ENCODE measurements at places on chromosomes 7 and 10. TPM values are rescaled to one million over a fixed set of nuclear protein-coding genes. Genes with fewer than 3 reads are reported as not detected.

DNA sequence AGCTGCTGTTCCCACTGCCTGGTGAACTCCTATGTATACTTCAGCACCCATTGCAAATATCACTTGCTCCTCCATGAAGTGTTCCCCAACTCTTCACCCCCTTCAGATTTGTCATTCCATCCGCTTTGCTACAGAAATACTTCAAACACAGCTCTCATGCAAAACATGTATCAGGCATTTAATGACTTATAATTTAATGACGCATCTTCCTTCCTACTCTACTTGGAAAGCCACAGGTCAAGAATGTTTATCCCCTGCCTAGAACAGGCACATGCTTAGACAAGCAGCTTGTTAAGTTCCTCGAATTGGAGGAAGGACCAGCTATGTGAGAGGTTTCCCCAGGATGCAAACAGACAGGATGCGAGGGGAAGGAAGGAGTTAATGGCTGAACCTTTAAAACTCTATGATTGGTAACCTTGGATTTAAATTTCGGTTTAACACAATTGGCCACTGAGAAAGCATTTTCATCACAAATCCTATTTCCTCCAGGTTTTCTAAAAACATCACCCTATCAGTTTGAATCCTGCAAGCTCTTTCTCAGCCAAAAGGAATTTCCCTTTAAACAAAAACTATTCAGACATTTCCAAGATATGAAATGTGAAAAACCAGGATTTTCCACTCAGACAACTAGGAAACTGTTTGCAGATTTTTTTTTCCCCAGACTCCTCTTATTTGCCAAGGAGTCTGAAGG lies 11.5 kb downstream of the CREB3L2 start:
- no peak for DNase-seq

GALNT17 gene
- 0.30 TPM for total RNA-seq

DNA sequence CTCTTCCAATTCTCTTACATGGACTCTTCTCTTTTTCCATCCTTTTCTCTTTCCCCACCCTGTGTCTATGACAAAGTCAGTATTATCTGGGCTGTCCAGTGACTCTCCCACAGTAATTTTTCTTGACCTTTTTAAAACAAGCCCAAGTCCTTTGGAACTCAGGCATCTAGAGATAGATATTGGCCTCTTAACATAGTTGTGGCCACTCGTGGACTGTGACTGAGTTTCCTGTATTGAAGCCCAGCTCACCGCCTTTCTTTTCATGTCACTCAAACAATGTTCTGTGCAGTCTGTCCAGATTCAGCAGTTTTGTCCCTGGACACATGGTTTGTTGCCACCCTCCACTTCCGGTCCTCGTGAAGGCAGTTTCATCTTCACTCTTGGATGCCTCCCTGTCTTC lies 110.9 kb upstream of the CDC14C start:
- no peak for DNase-seq

- DNase-seq = no peak
Measured at GRCh38 chr10:124221356-124222317, 128.2 kb upstream of the CHST15 start.

PLEKHS1 gene
- not detected for total RNA-seq

MYO3A gene
- not detected for total RNA-seq

GRCh38 chr10:86461963-86462804 lies 59.4 kb downstream of the WAPL start:
- no peak for DNase-seq

GRCh38 chr10:34607894-34608293 lies 207.2 kb downstream of the PARD3 start:
- no peak for DNase-seq

HOXA6 gene
- total RNA-seq = not detected

DNA sequence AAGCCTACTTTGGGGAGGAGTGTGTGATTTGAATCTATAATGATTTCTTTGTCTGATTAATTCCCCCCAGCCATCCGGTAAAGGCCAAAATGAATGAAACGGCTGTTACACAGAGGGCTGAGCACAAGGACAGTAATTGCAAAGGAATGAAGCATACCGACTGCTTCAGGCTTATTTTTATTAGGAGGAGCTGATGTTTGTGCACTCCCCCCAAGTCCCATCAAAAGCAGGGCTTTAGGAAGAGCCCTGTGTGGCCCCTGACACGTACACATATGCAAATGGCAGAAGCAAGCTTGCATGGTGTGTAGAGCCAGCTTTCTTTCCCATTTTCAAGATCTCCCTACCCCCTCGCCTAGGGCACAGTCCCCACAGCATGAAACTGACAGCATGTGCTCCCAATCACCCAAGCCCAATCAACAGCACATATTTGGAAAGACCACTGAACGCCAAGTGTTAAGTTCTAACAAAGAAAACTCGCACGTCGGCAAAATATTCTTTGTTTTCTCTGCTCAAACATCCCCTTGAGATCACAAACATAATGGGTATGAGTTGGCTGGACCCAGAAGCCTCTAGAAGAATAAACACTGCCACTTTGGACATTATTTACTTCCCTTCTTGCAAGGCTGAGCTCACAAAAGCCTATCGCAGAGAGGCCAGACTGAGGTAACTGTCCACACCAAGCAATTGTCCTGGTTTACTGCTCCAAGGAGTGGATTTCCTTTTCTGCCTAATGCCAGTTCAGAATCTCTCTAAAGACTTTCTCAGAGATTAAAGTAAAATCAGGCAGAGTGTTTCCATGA lies 143.0 kb downstream of the CUBN start:
- DNase-seq = no peak

PDE6C gene
- total RNA-seq = not detected

SPDYE11 gene
- not detected for total RNA-seq

RELN gene
- 0.22 TPM for total RNA-seq

GRCh38 chr10:48740015-48740707 lies 55.5 kb downstream of the WDFY4 start:
- DNase-seq = no peak

- peak; percentile 52 for DNase-seq
Measured at GRCh38 chr7:151244196-151244840, 4.2 kb downstream of the SMARCD3 start.

GRCh38 chr10:74623786-74624185 lies 202.6 kb upstream of the KAT6B start:
- DNase-seq = no peak

DNA sequence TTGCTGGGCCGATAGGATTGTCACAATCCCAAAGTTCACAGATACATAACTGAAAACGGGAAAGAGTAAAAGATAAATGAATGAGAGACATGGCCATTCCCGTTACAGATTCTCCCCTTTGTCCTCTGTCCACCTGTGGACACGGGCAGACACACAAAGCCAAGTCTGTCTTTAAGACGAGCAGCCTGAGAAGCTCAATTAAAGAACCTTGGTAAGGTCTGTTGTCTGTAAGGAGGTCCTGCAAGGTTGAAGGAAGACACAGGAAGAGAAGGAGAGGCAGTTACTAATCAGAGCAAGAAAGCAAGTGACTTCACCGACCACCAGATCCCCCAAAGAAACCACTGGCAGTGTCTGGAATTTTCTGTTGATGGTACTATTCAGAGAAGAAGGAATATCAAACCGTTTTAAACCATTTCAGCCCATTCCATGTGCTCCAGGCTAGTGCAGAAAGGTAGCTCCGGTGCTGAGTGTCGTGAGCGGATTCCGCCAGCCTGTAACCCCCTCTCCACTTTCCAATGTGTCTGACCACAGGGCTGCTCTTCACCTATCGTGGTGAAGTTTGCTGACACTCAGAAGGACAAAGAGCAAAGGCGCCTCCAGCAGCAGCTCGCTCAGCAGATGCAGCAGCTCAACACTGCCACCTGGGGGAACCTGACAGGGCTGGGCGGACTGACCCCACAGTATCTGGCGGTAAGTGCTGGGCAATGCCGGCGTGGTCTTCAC lies 252.6 kb downstream of the CELF2 start:
- peak; percentile 72 for DNase-seq

DNA sequence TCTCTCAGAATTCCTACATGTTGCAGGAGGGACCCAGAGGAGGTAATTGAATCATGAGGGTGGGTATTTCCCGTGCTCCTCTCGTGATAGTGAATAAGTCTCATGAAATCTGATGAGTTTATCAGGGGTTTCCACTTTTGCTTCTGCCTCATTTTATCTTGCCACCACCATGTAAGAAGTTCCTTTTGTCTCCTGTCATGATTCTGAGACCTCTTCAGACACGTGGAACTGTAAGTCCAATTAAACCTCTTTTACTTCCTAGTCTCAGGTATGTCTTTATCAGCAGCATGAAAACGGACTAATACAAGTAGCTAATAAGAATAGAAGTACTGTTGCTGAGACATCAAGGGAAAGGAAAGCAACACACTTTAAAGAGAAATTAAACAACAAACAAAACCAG lies 143.4 kb downstream of the CCDC71L start:
- no peak for DNase-seq

FAM25A gene
- not detected for total RNA-seq

ECHDC3 gene
- 1.1 TPM for total RNA-seq

DNA sequence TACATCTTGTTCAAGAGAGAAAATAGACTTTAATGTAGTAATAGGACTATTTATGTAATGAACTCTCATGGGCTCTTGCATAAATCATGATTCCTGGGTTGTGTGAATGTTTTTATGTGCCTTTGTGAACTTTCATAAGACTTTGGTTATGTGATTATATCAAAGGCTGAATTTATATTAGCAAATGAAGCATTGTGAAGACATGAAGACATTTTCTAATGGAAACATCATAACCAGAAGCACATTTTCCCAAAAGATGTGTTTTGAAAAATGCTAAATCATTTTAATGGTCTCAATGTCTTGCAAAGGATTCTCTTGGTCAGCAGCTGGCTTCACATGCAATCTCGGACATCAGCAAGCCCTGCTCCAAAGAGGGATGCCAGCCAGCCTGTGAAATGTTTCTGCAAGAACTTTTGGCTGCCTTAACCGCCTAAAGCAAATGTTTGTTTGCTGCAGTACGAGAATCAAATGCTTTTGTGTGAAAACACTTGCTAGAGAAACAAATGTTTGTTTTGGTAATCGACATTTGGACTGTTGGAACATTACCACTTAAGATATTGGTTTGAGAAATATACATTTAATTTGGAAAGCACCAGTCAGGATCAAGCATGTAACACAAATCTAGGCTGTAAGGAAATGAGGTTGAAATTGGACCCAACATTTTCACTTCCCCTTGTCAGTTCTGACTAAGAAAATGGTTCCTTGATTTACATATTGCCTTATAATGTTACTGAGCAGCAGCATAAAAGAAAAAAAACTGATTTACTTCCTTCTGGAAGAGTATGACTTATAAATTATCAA lies 102.1 kb downstream of the RTKN2 start:
- no peak for DNase-seq

GRCh38 chr10:82068501-82068900 lies 193.5 kb downstream of the NRG3 start:
- DNase-seq = no peak

Data from activated T-cell treated with anti-CD3 and anti-CD28 coated beads, Interleukin-2, amount 50 U/mL, for 4 hours (primary cell).